HCT116 (cell line): ENCODE measurements at places on chromosomes 16 and 17. TPM values are rescaled to one million over a fixed set of nuclear protein-coding genes. Genes with fewer than 3 reads are reported as not detected.

GRCh38 chr17:29061036-29061435 lies 18.1 kb downstream of the PIPOX start:
- H3K4me3 ChIP-seq, result no peak overlapping the region
- no peak for DNase-seq
- no peaks in the 10 kb centered on the region for H3K36me3 ChIP-seq
- no peaks in the 10 kb centered on the region for H3K4me1 ChIP-seq
- no peaks in the 10 kb centered on the region for H3K27me3 ChIP-seq

The GP1BA gene
- total RNA-seq, result not detected

- no peaks in the 10 kb centered on the region for H3K27me3 ChIP-seq
- no peaks in the 10 kb centered on the region for H3K36me3 ChIP-seq
- DNase-seq, result no peak
- H3K27ac ChIP-seq, result no peak overlapping the region
- H3K4me3 ChIP-seq, result no peak overlapping the region
These were observed 3.2 kb upstream of the AKTIP start for GRCh38 chr16:53506254-53506653.

DNA sequence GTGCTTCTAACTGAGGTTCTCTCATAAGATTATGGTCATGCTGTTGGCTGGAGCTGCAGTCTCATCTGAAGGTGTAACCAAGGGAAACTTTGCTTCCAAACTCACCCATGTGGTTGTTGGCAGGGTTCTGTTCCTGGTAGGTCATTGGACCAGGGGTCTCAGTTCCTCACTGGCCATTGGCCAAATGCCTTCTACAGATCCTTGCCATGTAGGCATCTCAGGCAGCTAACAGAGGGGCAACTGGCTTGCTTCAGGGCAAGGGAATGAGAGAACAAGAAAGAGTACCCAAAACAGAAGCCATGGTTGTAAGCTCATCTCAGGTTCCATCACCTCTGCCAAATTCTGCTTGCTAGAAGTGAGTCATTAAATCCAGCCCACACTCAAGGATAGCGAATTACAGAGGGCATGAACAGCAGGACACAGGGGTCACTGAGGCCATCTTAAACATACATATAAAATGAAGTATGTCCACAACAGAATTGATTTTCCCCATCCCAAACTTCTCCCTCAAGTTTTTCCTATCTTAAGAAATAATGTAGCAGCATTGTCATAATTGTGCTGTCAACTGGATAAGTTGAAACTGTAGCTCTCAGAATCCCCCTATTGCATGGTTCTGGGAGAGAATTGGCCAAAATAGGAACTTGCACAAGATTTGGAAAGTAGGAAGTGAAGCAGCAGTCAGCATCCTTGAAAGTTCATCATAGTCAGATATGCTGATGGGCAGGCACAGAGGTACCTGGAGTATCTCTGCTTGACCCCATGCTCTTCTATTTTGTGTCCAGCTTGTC lies 42.4 kb upstream of the CES5A start:
- H3K4me1 ChIP-seq, result no peaks in the 10 kb centered on the region
- H3K4me3 ChIP-seq, result no peak overlapping the region
- DNase-seq, result no peak
- no peaks in the 10 kb centered on the region for H3K36me3 ChIP-seq
- no peak overlapping the region for H3K27ac ChIP-seq

The METRN gene
- 193 TPM for total RNA-seq

The CAMKK1 gene
- 10.6 TPM for total RNA-seq

GRCh38 chr17:75411328-75412067 lies 6.0 kb upstream of the GRB2 start:
- H3K27me3 ChIP-seq, result peaks cover 5% of the 10 kb centered on the region; the same call in 1 of the 2 replicates
- H3K4me3 ChIP-seq, result no peak overlapping the region
- H3K4me1 ChIP-seq, result peaks cover 15% of the 10 kb centered on the region
- no peak overlapping the region for H3K27ac ChIP-seq
- DNase-seq, result no peak

GRCh38 chr17:10733666-10734065 lies 3.8 kb upstream of the TMEM220 start:
- H3K27ac ChIP-seq, result no peak overlapping the region
- DNase-seq, result no peak
- no peaks in the 10 kb centered on the region for H3K4me1 ChIP-seq
- H3K4me3 ChIP-seq, result no peak overlapping the region

The TBX21 gene
- total RNA-seq, result 0.20 TPM

DNA sequence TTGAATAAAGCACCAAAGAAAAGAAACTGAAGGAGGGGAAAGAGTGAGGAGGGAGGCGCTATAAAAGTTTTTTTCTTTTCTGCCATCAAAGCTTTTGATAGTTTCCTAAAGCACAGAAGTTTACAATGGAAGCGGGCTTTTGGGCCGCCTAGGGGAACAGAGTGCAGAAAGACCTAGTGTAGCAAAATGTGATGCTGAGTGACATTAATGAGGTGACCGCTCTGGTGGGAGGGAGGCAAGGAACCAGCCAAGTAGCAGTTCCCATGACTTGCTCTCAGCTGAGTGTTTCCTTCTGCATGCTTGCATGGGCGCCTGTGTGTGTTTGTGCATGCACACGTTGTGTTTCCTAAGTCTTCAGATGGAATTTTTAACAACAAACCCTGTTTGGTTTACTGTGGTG lies 15.5 kb downstream of the MSI2 start:
- H3K27ac ChIP-seq, result no peak overlapping the region
- no peaks in the 10 kb centered on the region for H3K27me3 ChIP-seq
- DNase-seq, result no peak
- H3K36me3 ChIP-seq, result peaks cover 16% of the 10 kb centered on the region; the same call in 1 of the 2 replicates
- no peaks in the 10 kb centered on the region for H3K4me1 ChIP-seq

The CHRNB1 gene
- total RNA-seq, result 10.4 TPM

The FBXW10 gene
- not detected for total RNA-seq

DNA sequence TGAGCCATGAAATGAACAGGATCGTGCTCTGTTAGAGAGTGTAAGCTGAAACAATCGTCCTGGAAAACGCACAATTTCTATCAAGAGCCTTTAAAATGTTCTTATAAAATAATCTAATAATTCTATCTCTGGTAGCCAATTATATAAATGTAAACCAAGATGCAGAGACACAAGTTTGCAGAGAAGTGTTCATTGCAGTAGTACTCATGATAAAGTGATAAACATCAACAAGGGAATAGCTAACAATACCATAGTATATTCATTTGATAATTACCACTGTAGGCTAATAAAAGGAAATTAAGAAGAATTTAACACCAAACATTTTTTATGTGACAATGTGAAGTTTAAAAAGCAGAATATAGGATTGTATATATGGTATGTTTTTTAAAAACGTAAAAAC lies 12.4 kb downstream of the NACA2 start:
- no peak overlapping the region for H3K4me3 ChIP-seq
- H3K27ac ChIP-seq, result no peak overlapping the region
- H3K4me1 ChIP-seq, result peaks cover 27% of the 10 kb centered on the region
- no peaks in the 10 kb centered on the region for H3K36me3 ChIP-seq
- no peaks in the 10 kb centered on the region for H3K27me3 ChIP-seq

- no peak overlapping the region for H3K27ac ChIP-seq
- H3K36me3 ChIP-seq, result no peaks in the 10 kb centered on the region
- H3K4me1 ChIP-seq, result no peaks in the 10 kb centered on the region; the same call in 1 of the 2 replicates
- 0 out of 2 replicates have a peak, but pooled peaks cover 11% of the 10 kb centered on the region for H3K27me3 ChIP-seq
These were observed 60.7 kb upstream of the TNRC6C start for GRCh38 chr17:77897741-77898301.

- peaks cover 6% of the 10 kb centered on the region; the same call in 1 of the 2 replicates for H3K4me1 ChIP-seq
- H3K27me3 ChIP-seq, result no peaks in the 10 kb centered on the region; the same call in 1 of the 2 replicates
- no peak overlapping the region for H3K4me3 ChIP-seq
- no peak overlapping the region for H3K27ac ChIP-seq
- no peaks in the 10 kb centered on the region for H3K36me3 ChIP-seq
- peak; percentile 35 for DNase-seq
These were observed 11.1 kb downstream of the LPO start for GRCh38 chr17:58249270-58250133.

DNA sequence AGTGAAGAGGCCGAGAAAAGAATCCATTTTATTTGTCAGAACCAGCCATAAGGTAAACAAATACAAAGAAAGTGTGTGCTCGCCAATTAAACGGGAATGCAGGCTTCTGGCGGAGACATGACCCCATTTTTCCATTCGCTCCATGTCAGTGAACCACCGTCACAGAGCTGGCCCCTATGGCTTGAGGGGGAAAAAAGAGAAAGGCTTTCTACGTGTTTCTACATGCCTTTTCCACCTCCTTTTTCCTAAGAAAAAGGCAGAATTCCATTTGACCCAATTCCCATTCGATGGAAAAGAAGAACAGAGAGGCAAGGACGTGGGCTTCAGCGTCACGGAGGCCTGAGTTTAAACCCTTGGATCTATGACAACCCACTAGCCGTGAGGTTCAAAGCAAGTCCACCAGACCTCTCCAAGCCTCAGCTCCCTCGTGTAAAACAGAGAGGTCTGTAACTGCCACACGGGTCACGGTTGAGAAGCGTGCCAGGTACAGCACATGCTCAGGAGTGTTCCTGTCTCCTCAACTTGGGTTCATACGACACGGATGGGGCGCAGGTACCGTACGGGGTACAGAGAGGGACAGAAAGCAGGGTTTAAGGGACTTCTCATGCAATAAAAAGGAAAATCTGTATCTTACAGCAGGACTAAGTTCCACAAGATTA lies 91.9 kb downstream of the NXN start:
- no peak for DNase-seq
- H3K27me3 ChIP-seq, result no peaks in the 10 kb centered on the region
- H3K27ac ChIP-seq, result no peak overlapping the region
- H3K4me1 ChIP-seq, result peaks cover 28% of the 10 kb centered on the region

The ARL16 gene
- total RNA-seq, result 47.5 TPM

- no peak for DNase-seq
- no peak overlapping the region for H3K27ac ChIP-seq
- no peaks in the 10 kb centered on the region for H3K36me3 ChIP-seq
These were observed 983.2 kb downstream of the CDH11 start for GRCh38 chr16:64138621-64139020.

DNA sequence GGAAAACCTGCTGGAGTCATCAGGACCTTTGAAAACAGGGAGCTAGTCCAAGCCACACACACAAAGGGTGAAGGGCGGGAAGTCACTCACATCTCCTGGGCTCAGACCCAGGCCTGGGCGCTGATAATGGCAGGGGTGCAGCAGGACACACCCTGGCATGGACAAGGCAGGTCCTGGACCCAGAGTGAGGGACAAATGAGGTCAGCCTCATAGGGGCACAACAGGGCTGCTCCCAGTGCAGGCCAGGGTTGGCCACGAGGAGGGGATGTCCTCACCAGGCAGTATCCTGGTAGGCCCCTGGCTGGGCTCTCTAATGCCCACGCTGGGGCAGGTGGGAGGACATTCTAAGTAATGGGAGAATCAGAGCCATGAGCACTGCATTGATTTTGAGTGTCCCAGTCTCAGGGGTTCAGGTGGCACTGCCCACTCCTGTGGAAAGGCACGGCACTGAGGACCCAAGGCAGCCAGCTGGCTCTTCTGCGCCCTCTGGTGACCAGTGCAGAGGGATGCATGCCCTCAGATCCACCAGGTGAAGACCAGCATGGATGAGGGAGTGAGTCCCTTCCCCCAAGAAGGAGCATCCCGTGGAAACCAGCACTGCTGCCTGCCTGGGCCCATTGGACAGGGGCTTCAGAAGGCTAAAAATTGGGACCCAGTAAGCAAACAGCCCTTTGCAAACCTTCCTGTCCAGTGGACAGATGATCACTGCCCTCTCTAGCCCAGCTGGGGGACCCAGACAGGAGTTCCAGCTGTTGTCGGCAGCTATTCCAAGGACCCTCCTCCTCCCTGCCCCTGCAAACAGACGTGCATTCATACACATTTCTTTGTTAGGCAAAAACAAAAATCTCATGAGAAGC lies 23.4 kb upstream of the SREBF1 start:
- DNase-seq, result no peak
- no peak overlapping the region for H3K4me3 ChIP-seq
- no peaks in the 10 kb centered on the region for H3K36me3 ChIP-seq
- peaks cover 36% of the 10 kb centered on the region for H3K4me1 ChIP-seq
- H3K27me3 ChIP-seq, result no peaks in the 10 kb centered on the region

DNA sequence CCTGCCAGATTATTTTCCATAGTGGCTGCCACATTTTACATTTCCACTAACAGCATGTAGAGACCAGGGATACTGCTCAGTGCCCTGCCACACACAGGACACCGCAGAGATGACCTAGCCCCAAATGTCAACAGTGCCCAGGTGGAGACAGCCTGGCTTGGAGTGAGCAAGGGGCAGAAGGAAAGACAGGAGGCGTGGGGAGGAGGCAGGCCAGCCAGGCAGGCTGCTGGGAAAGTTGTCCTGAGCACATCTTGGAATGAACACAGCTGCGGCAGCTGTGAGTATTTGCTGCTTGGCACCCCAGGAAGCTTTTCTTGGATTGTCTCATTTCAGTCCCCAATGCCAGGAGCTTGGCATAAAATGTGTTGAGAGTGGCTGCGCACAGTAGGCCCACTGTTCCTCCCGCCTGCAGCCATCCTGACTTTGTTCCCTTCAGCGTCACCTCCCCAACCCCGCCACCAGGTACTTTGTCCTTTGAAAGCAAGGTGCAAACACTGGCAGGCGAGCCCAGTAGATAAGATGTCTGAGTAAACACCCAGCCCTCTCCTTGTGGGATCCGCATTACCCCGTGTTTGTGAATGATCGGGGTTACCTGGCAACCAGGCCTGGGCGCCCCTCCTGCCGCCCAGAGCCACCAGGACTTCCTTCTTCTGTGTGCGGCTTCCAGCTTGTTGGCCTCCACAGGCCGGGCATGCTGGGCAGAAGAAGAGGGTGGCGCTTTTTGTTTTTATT lies 114.0 kb downstream of the CMIP start:
- no peak overlapping the region for H3K27ac ChIP-seq
- peaks cover 79% of the 10 kb centered on the region for H3K4me1 ChIP-seq
- no peaks in the 10 kb centered on the region for H3K27me3 ChIP-seq
- peaks cover 4% of the 10 kb centered on the region; the same call in 1 of the 2 replicates for H3K36me3 ChIP-seq
- no peak for DNase-seq

The COIL gene
- total RNA-seq, result 31.2 TPM

The MIS12 gene
- total RNA-seq, result 14.7 TPM

DNA sequence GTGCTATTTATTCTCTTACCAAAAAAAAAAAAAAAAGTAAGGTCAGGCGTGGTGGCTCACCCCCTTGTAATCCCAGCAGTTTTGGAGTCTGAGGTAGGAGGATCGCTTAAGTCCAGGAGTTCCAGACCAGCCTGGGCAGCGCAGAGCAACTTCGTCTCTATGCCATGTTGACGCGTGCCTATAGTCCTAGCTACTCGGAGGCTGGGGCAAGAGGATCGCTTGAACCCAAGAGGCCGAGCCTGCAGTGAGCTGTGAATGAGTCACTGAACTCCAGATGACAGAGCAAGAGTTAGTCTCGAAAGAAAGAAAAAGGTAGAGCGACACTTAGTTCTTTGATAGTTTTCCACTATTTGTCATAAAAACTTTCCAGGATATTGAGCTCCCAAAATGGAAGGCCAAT lies 1.4 kb upstream of the TENT4B start:
- DNase-seq, result no peak
- H3K27me3 ChIP-seq, result no peaks in the 10 kb centered on the region
- peak overlapping the region; percentile 64; the same call in 1 of the 2 replicates for H3K4me3 ChIP-seq
- peaks cover 15% of the 10 kb centered on the region for H3K4me1 ChIP-seq

DNA sequence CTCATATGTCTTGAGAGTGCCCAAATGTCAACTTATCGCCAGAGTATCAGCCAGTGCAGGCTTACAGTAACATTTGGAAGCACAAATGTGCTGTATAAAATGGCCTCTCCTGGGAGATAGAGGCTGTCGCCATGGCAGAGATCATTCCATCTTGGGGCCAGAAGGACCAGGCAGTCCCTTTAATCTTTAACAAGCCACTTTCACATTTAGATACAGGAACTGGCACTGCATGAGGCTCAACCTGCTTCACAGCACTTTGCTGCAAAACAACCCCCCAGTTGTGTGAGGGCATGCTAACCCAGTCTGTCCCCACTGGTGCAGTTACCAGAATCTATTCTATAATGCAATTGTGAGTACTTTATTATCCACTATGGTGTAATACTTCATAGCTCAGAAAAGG lies 4.7 kb upstream of the RFFL start:
- H3K27ac ChIP-seq, result no peak overlapping the region
- no peak for DNase-seq
- H3K4me3 ChIP-seq, result no peak overlapping the region
- no peaks in the 10 kb centered on the region for H3K27me3 ChIP-seq
